SK-N-SH treated with all-trans-retinoic acid at 6 μM for 48 hours (cell line): ENCODE measurements at places on chromosomes 1 and 21.

- no peak for ATAC-seq
Measured at GRCh38 chr1:20546637-20547036, 5.7 kb upstream of the FAM43B start.

GRCh38 chr1:184287001-184287400 is 99.8 kb upstream of the C1orf21 start:
- no peak for ATAC-seq

DNA sequence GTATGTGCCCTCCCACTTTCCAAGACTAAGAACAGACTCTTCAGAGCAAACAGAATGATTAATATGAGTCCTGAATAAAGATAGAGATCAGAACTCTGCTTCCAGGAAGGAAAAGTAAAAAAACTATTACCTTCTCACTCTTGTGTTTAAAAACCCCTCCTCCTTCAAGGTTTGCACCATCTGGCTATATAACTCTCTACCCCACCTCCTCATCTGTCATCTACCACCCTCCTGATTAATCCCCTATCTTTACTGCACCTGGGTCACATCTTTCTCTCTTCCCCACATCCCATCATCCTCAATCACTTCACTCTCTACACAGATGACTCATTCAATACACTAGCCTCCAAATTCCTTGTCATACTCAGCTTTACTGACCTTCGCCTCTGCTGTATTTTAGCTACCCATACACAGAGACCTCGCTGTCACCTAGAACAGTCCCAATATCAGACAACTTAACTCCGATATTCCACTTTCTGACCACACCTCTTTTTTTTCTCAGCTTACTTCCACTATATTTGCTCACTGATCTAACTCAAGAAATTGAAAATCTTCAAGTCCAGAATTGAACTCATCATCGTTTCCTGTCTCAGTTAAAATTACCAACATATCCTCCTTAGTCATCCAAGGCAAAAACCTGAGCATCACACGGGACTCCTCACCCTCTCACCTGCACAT is 3.7 kb downstream of the SCMH1 start:
- peak; percentile 66 for ATAC-seq

DNA sequence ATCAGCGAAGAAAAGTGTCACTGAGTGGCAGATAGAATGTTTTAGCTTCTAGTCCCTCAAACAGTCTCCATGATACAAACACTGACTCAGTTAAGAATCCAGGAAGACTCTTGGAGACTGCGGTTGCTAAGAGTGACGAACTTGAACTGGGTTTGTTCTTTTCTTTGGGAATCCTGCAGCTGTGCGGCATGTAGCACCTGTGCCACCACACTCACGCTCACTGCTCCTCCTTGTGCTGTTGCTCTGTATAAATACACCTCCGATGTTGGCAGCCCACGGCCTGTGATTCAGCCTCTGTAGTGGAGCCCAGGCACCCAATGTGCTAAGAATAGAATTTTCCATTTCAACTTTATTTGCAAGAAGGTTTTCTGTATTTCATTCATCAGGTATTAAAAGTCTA is 5.5 kb upstream of the PPIE start:
- no peak for ATAC-seq

DNA sequence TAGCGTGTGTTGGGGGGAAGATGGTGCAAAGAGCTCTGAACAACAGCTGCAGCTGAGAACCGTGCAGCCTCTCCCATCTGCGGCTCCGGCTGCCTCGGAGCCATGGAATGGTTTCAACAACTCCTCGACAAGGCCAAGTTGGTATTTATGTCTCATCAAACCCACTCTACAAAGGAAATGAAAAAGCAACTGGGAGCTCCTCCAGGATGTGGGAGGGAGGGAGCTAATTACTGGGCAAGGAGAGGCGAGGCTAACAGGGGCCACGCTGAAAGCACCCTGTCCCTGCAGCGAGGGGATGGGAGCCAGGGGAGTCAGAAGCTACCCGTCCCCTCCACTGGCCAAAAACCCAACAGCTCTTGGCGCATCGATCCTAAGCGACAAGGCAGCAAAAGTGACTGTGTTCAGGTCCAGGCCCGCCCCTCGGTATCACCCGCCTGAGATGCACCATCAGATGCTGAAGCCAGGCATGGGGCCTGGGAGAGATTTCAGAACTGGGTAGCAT is 63.1 kb downstream of the ACOT7 start:
- ATAC-seq, result no peak; the same call in 2 of the 3 replicates

DNA sequence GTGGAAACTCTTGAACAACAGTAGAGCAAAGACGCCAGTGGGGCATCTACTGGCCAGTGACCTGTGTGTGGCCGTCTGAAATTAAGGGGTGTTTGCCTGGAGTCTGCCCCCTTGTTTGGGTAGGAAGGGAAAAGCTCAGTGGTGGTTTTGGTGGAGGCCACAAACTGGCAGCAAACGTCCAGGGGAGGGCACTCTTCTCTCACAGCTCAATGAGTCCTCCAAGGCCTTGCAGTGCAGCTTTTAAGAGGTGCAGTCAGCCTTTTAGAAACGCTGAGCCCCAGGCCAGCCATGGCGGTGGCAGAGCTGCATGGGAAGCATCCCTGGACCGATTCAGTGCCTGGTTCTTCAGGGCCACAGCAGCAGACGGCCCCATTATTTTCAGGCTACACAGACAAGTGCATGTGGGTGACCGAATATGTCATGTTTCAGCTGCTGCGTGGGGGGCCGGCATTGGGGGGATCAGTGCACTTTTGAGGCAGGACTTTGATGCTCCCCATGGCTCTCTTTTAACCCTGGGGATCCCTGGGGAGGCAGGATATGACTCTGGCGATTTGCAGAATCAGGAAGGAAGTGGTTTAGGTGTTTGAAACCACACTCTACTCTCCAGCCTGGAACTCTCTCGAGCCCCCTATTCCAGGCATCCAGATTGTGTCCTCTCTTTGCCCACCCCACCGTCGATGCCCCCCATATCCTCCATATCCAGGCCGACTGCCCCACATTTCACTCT is 414.0 kb downstream of the PRDM2 start:
- no peak for ATAC-seq

GRCh38 chr1:89546082-89546889 is 21.7 kb downstream of the LRRC8B start:
- peak; percentile 74 for ATAC-seq

DNA sequence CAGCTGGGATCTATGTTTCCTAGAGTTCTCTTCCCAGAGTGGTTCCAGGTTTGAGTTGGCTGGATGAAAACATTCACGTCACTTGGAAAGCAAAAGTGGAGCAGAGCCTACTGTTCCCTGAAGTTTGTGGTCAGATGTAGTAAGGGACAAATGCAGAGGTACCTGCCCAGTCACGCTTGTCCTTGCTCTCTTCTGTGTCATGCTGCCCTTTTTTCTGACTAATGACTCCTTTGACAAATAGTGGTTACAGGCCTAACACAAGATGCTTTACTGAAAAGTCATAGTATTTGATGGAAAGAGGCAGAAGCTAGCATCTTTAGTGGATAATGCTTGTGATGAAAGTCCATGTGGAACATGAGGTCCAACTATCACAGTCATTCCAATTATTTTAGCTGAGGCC is 881.4 kb upstream of the B3GALT2 start:
- no peak for ATAC-seq

GRCh38 chr21:15644489-15644888 is 85.3 kb upstream of the USP25 start:
- no peak for ATAC-seq

DNA sequence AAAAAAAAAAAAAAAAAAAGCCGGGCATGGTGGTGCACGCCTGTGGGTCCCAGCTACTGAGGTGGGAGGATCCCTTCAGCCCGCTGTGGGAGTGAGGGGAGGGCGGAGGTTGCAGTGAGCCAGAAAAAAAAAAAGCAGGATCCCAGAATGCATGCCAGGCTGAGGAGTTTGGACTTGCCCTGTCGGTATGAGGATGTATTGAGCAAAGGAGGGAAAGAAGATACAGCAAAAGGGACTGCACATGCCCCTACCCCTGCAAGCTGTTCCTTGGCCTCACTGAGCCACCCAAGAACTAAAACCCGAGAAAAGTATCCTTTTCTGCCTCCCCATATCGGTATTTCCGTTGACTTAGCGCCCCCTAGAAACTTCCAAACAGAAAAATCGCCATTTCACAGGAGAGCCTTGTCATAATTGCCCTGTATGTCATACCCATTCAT is 1.3 kb upstream of the GPATCH4 start:
- no peak for ATAC-seq

DNA sequence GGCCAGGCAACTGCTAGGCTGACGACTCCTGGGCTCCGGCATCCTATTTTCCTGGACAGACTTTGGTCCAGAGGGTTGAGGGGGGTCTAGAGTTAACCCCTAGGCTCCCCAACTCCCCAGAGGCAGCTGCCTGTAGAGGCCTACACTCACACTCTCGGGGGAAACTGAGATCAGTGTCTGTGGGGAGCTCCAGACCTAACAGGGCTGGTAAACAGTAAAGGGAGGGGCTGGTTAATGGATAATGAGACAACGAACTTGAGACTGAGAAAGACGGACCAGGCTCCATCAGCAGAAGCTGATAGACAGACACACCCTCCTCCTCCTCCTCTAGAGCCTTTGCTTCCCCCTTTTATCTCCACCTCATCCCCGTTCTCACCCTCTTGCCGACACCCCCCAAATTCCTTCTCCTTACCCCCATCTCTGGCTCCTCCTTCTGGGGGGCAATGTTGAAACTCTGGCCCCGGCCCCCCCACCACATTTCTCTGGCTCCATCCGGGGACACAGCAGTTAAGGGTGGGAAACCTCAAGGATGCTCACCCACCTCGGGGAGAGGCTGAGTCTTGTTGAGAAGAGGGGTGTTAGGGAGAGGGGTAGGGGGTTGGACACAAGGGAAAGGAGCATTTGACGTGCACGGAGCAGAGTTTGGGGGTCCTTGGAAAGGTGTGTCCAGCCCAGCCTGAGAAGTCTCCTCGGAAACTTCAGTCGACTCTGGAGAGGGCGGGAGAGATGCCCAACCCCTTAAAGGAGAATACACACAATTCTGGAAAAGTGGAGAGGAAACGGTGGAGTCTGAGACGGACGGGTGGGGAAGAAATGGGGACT is at the start of gene MTMR11:
Gene MTMR11, minus strand, starts transcription at position 710 of the 822 bp plus-strand sequence. Its CDS starts 232 bp downstream, at position 478.
- peak; percentile 68 for ATAC-seq

- ATAC-seq, result no peak
Measured at GRCh38 chr1:63908016-63908415, 134.2 kb downstream of the ROR1 start.

- no peak for ATAC-seq
Measured at GRCh38 chr21:44948426-44949120, 8.7 kb downstream of the SLX9 start.

- ATAC-seq, result no peak
Measured at GRCh38 chr1:245255783-245256182, 101.0 kb downstream of the KIF26B start.

GRCh38 chr1:244048256-244049161 is 2.6 kb upstream of the ZBTB18 start:
- peak; percentile 87 for ATAC-seq

GRCh38 chr1:66519992-66520391 is 14.0 kb upstream of the SGIP1 start:
- no peak for ATAC-seq

- no peak for ATAC-seq
Measured at GRCh38 chr1:50109116-50109515, 396 bp downstream of the ELAVL4 start.

- no peak for ATAC-seq
Measured at GRCh38 chr1:11649237-11649623, 5.0 kb downstream of the FBXO2 start.

DNA sequence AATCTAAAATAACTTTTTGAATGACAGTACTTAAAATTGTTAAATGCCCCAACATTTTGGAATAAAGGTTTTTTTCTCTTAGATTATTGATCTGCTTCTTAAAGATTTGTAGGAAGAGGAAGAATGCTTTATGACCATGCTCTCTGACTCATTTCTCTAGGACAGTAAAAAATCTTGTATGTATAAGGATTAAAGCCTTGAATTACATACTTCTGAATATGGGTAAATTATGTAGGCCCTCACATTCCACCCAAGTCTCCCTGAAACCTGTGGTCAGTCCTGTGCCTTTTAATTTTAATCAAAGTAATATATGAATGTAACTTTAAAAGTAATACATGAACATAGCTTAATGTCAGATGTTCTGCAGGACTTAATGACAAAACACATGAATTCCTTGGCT is 50.5 kb downstream of the ABCD3 start:
- ATAC-seq, result no peak

- ATAC-seq, result no peak
Measured at GRCh38 chr1:37940299-37940947, 6.4 kb downstream of the INPP5B start.

DNA sequence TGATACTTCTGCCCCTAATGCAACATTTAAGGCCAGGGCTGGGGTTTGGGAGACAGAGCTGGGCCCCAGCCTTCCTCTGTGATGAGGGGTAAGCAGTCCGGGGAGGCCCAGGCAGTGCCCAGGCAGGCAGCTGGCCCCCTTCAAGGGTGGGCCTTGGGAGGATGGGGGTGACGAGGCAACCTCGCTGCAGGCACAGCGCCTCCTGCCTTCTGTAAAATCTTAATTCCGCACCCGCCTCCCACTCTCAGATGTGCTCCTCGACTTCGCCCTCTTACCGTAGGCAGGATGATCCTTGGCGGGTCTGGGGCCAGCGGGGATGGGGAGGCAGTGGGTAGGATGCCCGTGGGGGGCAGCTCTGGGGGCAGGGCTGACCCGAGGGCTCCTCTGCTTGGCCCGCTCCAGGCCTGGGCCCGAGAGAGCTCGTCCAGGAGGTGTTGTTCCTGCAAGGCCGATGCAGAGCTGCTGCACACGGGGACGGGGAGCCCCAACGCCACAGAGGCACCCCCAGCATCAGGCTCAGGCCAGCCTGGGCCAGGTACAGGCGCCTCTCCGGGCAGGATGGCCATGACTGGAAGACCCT is 9.1 kb downstream of the C21orf58 start:
- ATAC-seq, result no peak

DNA sequence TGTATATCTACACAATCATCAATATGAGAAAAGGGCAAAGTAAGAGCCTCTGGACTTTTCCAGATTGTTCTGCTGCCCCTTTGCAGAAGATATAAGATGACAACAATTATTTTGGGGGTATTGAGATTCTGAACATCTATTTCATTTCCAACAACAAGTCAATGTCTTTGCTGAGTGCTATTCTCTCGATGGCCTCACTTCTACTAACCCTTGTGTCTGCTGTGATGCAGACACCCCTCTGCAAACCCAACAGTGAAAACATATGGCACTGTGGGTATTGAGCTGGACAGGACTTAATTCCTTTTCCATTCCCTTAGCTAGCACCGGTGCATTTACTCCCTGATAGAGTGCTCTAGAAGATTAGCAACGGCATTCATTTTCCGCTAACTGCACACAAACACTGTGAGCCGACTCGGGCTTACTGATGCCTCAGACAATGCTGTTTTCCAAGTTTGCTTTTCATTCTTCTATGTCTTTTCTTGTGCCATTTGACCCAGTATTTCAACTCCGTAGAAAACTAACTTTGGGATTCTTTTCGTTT is 33.4 kb upstream of the SMYD2 start:
- no peak for ATAC-seq

DNA sequence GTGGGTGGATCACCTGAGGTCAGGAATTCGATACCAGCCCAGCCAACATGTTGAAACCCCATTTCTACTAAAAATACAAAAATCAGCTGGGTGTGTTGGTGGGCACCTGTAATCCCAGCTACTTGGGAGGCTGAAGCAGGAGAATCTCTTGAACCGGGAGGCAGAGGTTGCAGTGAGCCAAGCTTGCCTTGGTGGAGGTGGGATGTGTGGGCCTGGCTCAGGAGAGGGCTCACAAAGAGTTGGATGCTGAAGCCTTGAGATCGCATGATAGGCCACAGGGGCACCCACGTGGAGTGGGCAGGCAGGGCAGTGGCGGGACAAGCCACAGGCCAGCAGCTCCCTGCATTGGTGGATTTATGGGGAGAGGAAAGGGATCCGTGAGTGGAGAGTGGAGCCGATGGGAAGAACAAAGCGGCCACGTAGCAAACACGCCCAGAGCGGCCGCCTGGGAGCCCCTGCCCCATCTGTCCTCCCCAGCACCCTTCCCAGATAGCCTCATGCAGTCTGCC is 4.4 kb downstream of the THAP3 start:
- ATAC-seq, result no peak
